Keratinocyte (primary cell): ENCODE measurements at places on chromosomes 7 and 10. TPM values are rescaled to one million over a fixed set of nuclear protein-coding genes. Genes with fewer than 3 reads are reported as not detected.

Gene PARP12
- polyA plus RNA-seq, result 66.0 to 73.3 TPM (median 70.5 TPM) in 3 replicates

Gene OR9A2
- polyA plus RNA-seq, result not detected in 3 replicates

DNA sequence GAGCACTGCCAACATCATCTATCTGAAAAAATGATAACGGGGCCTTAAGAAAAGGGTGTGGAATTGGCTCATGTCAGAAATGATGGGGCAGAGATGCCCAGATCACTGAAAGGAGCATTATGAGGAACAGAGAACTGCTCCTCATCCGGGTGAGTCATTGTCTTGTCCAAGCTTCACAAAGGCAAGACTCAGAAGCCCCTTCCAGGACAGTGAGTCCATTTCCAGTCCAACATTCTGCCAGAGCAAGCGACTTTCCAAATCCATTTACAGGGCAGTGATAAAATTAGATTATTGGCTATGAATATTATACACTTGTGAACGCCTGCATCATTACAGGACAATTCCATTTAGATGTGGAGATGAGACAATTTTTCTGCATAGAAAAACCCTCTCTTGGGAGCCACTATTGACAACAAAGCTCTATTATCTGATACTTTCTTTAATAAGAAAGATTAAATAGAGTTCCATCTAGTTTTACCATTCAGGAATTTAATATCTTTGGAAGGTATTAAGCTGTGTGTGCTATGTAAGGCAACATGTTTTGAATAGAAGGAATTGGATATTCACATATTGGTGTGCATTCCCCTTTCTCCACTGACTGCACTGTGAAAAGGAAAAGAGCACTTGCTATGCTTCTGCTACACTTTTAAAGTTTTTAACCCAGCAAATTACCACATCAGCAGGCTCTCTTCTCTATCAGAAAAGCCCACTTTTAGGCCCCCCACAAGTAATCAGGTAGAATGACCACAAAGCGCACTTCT is 159.6 kb downstream of the NRP1 start:
- no peak overlapping the region for H3K27ac ChIP-seq
- H3K36me3 ChIP-seq, result peaks cover 3% of the 10 kb centered on the region
- DNase-seq, result no peak
- H3K27me3 ChIP-seq, result no peaks in the 10 kb centered on the region
- H3K4me1 ChIP-seq, result no peaks in the 10 kb centered on the region

DNA sequence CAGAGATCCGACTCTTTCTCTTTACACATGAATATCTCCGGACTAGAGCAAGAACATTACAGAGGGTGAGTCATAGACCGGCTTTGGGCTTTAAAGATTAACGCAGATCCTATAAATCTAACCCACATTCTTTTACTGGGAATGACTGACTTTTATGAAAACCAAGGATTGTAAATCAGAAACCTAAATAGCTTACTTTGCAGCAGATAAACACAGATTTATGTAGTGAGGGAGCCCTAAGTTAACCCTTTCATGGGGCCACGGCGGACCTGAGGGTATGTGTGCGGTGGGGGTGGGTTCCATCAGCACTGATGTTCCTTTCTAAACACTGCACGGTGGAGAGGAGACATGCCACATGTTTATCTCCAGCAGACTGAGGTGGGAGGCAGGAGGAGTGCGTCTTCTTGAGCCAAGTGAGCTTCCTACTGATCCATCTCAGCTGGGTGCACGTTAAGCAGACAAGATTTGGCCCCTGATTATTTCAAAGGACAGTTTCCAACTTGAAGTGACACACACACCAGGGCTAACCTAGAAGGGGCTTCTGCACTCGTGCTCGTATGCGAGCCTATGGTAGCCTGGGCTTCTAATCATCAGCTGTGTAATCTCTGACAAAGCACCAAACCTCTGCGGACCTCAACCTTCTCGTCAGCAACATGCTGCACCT is 127.6 kb downstream of the WDR11 start:
- no peak overlapping the region for H3K4me3 ChIP-seq
- H3K4me1 ChIP-seq, result peaks cover 14% of the 10 kb centered on the region
- no peaks in the 10 kb centered on the region for H3K36me3 ChIP-seq
- H3K27me3 ChIP-seq, result peaks cover 37% of the 10 kb centered on the region

GRCh38 chr10:123262456-123262855 is 108.3 kb downstream of the BUB3 start:
- no peak for DNase-seq
- no peaks in the 10 kb centered on the region for H3K36me3 ChIP-seq
- H3K27ac ChIP-seq, result no peak overlapping the region
- H3K27me3 ChIP-seq, result no peaks in the 10 kb centered on the region
- H3K4me3 ChIP-seq, result no peak overlapping the region

- H3K4me3 ChIP-seq, result no peak overlapping the region
- H3K27me3 ChIP-seq, result no peaks in the 10 kb centered on the region
- no peak for DNase-seq
- H3K36me3 ChIP-seq, result no peaks in the 10 kb centered on the region
Measured at GRCh38 chr7:154736389-154736788, 266.5 kb downstream of the PAXIP1 start.

DNA sequence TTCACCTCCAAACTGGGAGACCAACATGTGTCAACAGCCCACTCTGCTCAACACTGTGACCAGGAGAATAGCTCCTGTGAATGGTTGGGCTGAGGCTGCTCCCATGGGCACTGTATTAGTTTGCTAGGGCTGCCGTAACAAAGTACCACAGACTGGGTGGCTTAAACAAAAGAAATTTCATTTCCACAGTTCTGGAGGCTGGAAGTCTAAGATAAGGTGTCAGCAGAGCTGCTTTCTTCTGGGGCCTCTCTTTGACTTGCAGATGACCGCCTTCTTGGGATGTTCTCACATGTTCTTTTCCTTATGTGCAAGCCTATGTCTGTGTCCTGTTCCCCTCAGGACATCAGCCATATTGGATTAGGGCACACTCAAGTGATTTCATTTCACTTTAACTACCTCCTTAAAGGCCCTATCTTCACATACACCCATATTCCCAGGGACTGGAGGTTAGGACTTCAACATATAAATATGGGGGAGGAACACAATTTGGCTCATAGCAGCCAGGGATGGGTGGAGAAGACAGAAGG is 90.3 kb downstream of the CPED1 start:
- peaks cover 36% of the 10 kb centered on the region for H3K4me1 ChIP-seq
- H3K4me3 ChIP-seq, result no peak overlapping the region
- H3K27ac ChIP-seq, result no peak overlapping the region
- no peaks in the 10 kb centered on the region for H3K36me3 ChIP-seq

DNA sequence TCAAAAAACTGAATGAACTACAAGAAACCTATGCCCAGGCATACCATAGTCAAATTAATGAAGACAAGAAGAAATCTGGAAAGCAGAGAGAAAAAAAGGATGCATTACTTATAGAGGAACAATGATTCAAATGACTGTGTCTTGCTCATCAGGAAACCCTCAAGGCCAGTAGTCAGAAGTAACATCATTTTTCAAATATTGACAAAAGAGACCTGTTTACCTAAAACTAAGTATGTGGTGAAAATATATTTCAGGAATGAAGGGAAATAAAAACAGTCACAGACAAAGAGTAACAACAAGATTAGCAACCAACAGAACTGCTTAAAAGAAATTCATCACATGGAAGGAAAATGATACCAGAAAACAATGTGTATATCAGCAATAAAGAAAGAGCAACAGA is 128.4 kb downstream of the ALOX5 start:
- H3K27ac ChIP-seq, result no peak overlapping the region
- no peak for DNase-seq
- no peaks in the 10 kb centered on the region for H3K4me1 ChIP-seq
- H3K27me3 ChIP-seq, result no peaks in the 10 kb centered on the region
- H3K36me3 ChIP-seq, result no peaks in the 10 kb centered on the region

DNA sequence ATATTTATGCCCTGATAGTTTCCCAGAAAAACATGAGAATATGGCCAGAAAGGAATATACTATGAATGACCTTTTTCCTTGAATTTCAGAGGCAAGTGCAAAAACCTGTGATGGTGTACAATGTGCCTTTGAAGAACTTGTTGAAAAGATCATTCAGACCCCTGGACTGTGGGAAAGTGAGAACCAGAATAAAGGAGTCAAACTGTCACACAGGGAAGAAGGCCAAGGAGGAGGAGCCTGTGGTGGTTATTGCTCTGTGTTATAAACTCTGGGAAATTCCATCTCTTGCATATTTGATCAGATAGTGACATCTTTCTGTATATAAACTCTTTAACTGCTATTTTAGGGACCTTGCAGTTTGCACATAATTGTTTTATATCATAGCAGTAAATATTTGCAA is 33.7 kb downstream of the RAB18 start:
- peaks cover 16% of the 10 kb centered on the region for H3K36me3 ChIP-seq
- H3K27ac ChIP-seq, result no peak overlapping the region
- H3K4me1 ChIP-seq, result peaks cover 4% of the 10 kb centered on the region
- no peak overlapping the region for H3K4me3 ChIP-seq
